NCI-H187 treated with DMSO at 0.1 percent for 48 hours (cell line): ENCODE measurements at places on chromosomes 11 and 22.

- DNase-seq = no peak
These were observed 55.2 kb downstream of the SYT9 start for GRCh38 chr11:7306900-7307299.

- DNase-seq = no peak
These were observed 159.9 kb downstream of the HIPK3 start for GRCh38 chr11:33417121-33417520.

- no peak for DNase-seq
These were observed 11.7 kb upstream of the RASL10A start for GRCh38 chr22:29327089-29327764.

- no peak for DNase-seq
These were observed 2.5 kb upstream of the TTLL8 start for GRCh38 chr22:50060441-50061140.

DNA sequence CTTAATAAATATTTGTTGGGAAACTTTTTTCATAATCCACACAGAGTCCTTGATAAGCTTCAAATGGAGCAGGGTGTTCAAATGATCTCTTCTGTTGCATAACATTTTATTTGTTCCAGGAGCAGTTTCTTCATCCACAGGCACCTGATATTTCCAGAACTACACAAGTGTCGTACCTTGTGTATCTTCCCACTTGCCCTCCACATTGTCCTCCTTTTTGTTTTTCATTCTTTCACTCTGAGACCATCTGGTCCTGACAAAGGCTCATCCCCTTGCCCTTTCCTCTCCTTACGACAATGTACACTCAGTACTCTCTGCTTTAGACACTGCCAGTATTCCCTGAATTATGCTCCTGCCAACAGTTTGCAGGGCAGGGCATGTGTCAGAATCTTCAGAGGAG lies 5.2 kb upstream of the AMOTL1 start:
- no peak for DNase-seq

DNA sequence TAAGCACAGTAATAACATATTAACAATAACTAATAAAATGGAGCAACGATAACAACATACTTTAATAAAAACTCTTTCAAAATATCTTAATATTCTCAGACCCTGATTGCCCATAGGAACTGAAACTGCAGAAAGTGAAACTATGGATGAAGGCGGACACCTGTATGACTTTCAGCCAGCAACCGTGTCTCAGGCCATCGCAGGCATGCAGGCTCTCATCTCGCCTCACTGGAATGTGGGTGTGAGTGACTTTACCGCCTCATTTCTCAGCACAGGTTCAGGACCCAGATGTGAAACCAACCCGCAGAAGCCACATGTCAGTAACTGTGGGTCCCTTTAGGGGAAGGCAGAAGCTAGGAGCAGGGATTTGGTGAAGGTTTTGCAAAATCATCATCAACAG lies 539.1 kb downstream of the FAM181B start:
- no peak for DNase-seq

DNA sequence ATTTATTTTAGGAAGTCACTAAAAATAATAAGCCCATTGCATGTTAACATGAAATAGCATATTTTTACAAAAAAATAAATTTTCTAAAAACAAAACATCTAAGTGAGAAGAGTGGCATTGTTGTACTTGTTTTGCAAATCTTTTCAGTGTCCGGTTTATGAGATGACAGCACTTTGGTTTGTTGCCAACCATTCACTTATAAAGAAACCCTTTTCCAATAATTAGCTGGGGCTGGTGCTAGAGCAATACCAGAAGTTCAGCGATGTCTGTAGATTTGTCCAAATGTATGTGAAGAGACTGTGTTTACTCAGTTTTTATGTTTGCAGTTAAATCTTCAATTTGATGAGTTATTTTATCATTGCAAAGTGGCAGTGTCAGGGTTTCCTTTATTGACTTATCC lies 22.1 kb upstream of the KRTAP5-7 start:
- DNase-seq = no peak

GRCh38 chr11:41897991-41898390 lies 438.5 kb upstream of the LRRC4C start:
- no peak for DNase-seq

GRCh38 chr11:133901999-133902398 lies 54.8 kb downstream of the IGSF9B start:
- DNase-seq = no peak

DNA sequence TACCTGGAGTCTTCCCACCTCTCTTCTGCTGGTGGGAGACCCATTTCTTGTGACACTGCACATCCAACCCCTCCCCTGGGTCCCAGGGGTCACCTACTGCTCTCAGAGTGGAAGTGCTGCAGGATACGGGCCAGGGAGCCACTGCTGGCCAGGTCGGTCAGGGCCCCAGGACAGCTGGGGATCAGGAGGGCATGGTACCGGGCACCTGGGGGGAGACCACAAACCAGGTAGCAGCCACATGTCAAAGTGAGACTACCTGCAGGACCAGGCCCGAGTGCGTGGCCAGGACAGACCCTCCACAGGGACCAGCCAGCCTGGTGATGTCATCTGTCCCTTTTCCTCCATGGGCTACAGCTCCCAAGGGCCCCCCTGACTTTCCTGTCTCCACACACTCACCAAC lies 3.9 kb downstream of the GATD1 start:
- no peak for DNase-seq
